Foreskin fibroblast (primary cell): ENCODE measurements at places on chromosomes 5 and 9.

DNA sequence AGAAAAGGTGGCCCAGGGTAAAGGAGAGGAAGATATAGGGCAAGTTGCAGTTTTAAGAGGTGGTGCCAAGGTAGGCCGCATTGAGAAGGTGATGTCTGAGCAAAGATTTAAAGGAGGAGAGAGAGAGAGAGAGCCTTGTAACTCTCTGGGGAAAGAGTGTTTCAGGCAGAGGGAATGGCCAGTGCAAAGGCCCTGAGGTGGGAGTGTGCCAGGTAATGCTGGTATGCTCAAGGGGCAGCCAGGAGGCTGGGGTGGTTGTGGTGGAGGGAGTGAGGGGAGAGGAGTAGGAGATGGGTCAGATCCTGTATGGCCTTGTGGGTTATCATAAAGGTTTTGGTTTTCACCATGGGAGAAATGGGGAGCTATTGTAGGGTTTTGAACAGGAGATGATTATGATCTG lies 9.9 kb downstream of the MCCC2 start:
- no peak for DNase-seq

GRCh38 chr9:86321373-86321772 lies 32.8 kb downstream of the TUT7 start:
- DNase-seq: peak; percentile 87

DNA sequence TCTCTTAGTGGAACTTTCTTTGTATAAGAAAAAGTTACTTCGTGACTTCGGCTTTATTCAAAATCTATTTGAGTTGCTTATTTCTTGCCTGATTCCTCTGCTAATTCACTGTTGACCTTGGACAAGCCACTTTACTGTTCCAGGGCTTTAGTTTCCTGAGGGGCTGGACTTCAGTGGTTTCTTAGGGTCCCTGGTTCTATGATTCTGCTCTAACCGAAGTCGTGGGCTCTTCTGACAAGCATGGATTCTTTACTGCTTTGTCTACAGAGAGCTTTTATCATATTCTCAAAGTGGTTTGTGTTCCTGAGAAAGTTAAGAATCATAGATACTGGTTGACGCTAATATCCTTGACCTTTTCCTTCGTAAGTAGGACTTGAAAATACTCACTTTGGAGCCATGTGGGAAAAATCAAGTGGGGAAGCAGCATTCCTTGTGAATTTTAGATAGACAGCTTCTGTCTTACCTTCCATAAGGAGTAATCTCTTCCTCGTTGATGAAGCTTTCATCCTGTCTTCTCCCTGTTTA lies 21.1 kb downstream of the EXOSC2 start:
- no peak for DNase-seq

- no peak for DNase-seq
Observed at GRCh38 chr9:5375790-5376477, 36.3 kb upstream of the RLN1 start.

- peak; percentile 67 for DNase-seq
Observed at GRCh38 chr9:137176302-137177182, 4.7 kb upstream of the TMEM210 start.

DNA sequence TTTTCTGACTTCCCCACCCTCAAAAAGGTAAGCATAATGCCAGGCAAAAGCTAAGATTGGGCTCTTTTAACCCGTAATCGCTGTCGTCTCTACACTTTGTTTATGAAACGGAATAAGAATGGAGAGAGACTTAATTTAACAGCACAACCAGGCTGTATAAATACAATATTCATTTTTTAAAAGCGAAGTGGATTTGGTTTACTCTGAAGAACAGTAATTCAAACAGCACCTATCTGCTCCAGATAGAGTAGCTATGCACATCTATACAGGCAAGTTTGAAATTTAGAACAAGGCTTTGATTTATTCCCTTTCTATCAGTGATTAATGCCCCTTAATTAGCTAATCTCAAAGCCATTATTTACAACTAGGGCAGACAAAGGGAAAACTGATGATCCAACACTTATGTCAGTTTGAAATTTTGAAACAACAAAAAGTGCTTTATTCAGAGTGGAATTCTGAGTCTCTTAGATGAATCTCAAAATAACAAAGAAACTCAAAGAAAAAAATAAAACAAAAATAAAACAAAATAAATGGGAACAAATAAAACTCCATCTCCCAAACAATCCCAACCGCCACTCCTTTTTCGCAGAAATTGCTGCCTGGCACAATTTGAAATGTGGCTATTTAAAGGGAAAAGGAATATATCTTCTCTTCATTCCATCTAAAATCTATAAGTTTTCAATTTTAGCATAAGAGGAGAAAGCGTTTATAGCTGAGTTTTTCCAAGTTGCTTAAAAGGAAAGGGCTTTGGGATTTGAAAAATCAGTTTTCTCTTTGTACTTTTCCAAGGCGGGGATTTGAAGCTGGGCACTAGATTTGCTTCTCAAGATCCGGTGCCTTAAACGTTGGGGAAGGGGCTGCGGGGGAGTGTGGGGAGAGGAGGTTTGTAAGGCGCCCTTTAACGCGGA lies 298.6 kb downstream of the PARP8 start:
- DNase-seq: no peak

GRCh38 chr5:146049704-146050026 lies 55.7 kb downstream of the PLAC8L1 start:
- DNase-seq: no peak

- DNase-seq: peak; percentile 16
Observed at GRCh38 chr9:76180541-76180940, 213.7 kb downstream of the RFK start.

- no peak for DNase-seq
Observed at GRCh38 chr5:141701360-141702119, 19.5 kb upstream of the ARAP3 start.

DNA sequence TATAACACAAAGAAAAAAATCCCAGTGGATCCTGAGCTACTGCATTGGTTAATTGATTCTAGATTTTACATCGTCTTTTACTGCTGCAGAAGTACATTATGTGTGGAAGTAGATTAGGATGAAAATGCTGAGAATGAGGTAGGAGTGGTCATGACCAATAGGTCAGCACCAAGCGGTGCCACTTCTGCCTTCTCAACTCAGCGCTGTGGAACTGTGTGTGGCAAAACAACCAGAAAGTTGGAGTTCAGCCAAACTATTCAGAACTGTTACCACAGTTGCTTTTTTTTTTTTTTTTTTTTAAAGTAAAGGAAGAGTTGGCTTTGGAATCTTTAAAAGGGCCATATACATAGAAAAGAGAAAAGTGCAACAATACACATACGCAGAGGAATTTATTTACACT lies 24.2 kb downstream of the POU5F2 start:
- DNase-seq: no peak

- no peak for DNase-seq
Observed at GRCh38 chr9:84374013-84374412, 33.5 kb upstream of the SLC28A3 start.

DNA sequence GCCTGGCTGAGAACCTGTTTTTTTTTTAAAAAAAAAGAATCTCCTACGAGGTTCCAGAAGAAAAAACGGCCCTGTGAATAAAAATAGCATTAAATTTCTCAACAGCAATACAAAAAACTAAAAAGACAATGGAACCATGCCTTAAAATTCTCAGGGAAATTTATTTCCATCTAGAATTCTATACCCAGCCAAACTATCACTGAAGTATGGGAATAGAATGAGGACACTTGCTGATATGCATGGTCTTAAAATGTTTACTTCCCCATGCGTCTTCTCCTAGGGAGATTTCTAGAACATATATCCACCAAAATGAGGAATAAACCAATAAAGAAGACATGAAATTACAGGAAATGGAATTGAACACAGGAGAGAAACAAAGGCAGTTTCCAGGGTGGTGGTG lies 16.5 kb upstream of the NSMF start:
- no peak for DNase-seq

DNA sequence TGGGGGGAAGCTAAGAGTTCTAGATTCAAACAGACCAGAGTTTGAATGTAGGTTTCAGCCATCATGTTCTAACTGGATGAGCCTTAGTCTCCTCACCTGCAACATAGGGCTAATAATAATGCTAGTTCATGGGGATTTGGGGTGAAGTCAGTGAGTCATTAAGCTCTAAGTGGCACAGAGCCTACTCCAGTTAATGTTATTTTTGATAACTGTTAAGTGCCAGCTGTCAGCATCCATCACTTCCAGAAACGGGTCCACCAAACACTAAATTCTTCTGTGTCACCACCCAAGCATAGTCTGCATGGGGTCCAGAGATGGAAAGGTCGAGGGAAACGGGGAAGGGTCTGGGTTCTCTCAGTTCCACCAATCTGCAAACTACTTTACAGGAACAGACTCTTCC lies 1.8 kb upstream of the TSC1 start:
- DNase-seq: peak; percentile 35

DNA sequence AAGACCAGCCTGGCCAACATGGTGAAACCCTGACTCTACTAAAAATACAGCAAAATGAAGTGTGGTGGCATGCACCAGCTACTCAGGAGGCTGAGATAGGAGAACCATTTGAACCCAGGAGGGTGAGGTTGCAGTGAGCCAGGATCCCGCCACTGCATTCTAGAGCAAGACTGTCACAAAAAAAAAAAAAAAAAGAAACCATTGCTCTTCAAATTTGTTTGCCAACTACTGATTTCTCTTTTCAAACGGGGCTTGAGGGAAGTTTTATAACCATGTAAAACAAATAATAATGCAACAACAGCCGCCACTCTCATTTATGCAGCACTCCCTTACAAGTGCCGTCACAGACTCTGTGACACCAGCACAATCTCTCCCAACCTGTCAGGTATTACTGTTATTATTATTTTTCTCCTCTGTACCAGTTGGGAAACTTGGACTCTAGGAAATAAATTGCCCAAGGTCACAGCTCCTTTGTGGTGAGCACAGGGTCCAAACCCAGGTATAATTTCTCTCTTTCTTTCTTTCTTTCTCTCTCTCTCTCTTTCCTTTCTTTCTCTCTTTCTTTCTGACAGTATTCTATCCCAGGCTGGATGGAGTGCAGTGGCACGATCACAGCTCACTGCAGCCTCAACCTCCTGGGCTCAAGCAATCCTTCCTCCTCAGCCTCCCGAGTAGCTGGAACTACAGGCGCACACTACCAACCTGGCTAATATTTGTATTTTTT lies 25.4 kb downstream of the SERINC5 start:
- no peak for DNase-seq

DNA sequence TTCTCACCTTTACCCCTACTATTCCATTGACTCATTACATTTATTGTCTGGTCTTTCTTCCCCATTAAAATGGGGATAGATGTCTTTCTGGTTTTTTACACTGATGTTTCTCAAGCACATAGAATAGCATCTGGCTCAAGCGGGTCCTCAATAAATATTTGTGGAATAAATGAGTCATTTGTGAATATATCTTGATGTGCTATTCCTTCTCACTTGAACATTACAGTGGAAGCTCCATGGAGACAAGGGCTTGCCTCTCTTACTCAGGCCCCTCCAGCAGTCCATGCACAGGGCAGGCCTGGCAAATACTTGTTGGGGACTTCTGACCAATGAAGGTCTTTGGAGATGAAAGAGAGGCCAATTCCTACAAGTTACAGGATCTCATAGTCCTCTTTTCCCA lies 151.7 kb upstream of the TAS2R1 start:
- DNase-seq: peak; percentile 47

GRCh38 chr5:16666883-16667398 lies 50.1 kb upstream of the RETREG1 start:
- DNase-seq: no peak

- DNase-seq: no peak
Observed at GRCh38 chr5:181153814-181154213, 6.4 kb downstream of the OR2V2 start.

GRCh38 chr9:8362250-8362649 lies 562.7 kb upstream of the DMAC1 start:
- DNase-seq: no peak

DNA sequence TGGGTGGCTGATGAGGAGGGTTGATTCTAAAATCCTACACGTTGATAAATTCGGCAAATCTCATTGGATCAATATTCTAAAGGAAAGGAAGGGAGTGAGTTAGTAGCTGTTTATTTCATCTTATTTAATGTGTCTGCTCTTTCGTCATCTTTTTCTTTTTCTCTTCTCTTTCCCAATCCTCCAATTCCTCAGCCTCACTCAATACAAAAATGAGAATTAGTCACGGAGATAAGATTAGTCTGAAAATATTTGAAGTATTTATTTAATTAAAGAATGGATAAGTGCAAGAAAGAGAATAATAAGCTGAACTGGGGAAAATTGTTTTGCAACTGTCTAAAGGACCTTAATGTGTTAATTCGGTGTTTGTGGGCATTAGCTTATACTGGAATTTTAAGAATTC lies 1095.1 kb downstream of the DTWD2 start:
- no peak for DNase-seq

DNA sequence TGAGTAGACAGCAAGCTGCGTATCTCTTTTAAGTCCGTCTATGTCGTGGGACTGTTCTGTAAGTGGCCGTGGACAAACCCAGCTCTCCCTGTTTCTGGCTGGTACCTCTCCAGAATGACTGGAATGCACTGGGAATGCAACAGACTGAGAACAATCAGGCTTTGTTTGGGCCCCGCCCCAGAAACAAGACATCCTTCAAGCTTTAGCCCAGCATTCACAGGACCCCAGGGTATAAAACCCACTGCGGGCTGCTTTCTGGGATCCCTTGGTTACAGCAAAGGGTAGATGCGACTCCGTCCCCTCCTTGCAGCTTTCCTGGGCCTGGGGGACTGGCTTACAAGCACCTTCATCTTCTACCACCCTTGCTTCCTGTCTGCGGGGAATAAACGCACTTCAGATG lies 45.6 kb upstream of the SPTLC1 start:
- no peak for DNase-seq

- DNase-seq: no peak
Observed at GRCh38 chr9:121938621-121939020, 154.5 kb downstream of the TTLL11 start.

DNA sequence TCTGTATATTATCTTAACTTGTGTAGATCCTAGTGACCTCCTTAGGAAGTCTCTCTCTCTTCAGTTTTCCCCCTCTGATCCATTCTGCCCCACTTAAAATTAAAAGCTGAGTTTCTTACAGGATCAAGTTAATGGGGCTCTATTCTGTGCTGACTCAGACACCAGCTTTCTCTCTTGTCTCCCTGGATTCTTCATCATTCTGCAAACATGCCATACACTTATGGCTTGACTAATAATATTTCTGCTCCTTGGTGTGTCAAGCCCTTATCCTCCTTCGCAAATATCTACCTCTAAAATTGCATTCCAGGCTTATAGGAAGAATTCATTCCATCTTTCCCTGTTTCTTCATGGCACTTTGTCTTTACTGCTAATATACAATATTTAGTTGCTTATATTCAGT lies 18.1 kb downstream of the LRRC70 start:
- DNase-seq: peak; percentile 12

DNA sequence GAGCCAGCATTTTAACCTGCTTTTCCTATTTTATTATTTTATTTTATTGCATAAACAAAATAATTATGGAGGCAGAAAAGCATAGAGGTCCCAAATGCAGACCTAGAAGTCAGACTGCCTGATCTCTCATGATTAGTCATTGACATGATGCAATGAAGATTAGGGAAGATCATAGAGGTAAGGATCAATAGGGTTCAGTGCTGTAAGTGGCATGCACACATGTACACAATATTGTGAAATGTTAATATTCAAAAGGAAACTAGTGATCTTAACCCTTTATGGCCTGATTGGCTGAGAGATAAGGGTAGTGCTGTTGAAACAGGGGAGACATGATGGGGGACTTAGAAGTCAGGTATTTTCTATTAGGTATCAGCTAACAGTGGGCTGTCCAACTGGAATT lies 1.1 kb upstream of the FRRS1L start:
- DNase-seq: no peak

- no peak for DNase-seq
Observed at GRCh38 chr5:57097526-57097925, 76.3 kb upstream of the GPBP1 start.
